ENCODE measurements at places on chromosomes 13 and 19.

GRCh38 chr13:46315491-46316075, 71.5 kb downstream of the RUBCNL start:
- no peak for DNase-seq

DNA sequence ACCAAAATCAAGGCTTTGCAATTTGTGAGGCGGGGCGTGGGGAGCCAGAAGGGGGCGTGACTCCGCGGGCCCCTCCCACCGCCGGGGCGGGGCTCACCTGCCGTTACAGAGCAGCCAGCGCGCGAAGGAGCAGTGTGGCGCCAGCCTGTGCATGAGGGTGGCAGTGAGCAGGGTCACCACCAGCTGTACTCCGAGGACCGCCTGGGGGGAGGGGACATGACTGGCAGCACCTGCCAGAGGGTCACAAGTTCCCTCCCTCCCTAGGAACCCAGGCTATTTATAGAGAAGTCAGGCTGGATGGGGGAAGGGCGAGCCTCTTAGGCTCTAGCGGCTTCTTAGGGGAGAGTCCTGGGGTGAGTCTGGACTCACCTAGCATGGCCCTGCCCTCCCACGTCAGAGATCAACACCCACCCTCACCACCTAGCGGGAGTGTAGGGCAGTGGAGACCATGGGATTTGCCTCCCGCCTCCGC, 3.6 kb downstream of the TMEM161A start:
- DNase-seq: peak; percentile 34

DNA sequence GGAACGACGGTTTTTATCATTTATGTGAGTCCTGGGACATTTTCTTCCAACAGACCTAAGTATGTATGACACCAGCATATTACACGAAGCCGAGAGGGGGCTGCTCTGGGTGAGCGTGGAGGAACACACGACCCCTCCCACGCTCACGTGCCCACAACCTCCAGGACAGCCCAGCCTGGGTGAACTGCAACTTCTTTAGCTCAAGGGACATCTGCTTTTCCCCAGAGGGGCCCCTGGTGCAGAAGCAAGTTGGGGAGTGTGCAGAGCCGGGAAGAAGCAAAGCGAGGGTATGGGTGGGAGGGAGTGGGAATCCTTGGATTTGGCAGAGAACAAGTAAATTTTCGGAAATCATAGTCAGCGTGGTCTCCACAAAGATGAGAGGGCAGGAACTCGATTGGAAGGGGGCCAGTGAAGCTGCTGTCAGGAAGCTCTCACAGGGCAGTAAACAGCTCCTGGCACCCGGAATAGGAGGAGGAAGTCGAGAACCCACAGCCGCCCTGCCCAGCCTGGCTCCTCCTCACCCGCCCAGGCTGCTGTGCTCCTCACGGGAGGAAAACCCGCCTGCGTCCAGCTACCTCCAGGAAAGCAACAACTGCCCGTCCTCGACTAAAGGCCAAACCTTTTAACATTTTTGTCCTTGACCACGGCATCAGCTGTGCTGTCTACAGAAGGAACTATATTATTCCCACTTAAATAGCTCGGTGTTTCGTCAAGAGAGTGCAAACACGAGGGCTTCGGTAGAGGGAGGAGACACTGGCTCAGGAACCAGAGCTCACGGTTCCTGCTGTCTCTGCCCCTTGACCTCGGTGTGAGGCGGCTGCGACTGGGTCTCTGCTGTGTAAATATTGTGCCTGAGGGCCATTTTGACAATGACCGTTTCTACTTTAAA, 17.2 kb upstream of the CFAP97D2 start:
- no peak for DNase-seq

GRCh38 chr19:31444931-31445330, 95.7 kb upstream of the TSHZ3 start:
- DNase-seq: no peak

GRCh38 chr19:32649751-32650150, 25.2 kb downstream of the ANKRD27 start:
- no peak for DNase-seq

- DNase-seq: peak; percentile 81
Measured at GRCh38 chr19:18205200-18205892, 1.5 kb upstream of the RAB3A start.

GRCh38 chr13:95698047-95698749, 21.3 kb downstream of the DNAJC3 start:
- no peak for DNase-seq

GRCh38 chr13:24618011-24618955, 61.9 kb upstream of the ATP12A start:
- no peak for DNase-seq

DNA sequence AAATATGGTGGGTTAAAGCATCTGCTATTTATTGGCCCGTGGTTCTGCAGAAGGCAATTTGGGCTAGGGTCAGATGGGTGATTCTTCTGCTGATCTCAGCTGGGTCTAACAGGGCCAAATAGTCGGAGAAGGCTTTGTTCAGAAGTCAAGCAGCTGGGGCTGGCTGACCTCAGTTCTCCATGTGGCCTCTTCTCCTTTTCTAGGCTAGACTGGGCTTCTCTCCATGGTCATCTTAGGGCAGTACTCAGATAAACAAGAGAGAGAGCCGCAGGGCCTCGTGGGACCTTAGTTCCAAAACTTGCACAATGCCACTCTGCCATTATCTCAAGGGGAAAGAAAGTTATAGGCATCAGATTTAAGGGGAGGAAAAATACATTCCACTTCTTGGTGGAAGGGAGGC, 89.6 kb downstream of the NALCN start:
- DNase-seq: no peak

DNA sequence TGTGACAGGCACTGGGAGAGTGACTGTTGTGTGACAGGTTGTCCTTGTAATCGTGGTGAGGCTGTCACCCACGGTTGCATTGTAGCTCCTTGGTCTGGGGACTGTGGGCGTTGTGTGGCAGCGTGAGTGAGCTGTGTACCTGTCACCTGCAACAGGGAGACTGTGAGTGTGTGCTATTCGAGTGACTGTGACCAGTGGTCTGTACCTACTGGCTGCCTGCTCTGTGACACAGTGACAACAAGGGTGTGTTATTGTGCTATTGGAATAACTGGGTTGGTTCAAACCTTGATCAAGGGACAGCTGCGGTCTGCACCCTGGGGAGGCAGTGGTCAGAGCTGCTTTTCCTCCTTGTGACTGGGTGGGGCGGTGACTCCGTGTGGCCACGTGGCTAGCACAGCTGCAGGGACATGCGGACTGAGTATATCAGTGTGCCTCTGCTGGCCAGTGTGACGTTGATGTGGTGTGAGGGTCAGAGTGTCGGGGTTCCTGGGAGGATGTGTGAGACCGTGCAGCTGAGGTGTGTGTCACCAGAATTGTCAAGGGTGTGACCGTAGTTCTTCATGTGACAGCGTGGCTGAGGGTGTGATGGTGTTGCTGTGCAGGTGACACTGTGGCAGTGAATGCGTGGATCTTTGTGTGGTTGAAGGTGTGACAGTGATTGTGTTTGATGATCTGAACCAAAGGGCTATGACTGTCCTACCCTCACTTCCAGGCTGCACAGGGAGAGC, 10.1 kb upstream of the NFIX start:
- no peak for DNase-seq

DNA sequence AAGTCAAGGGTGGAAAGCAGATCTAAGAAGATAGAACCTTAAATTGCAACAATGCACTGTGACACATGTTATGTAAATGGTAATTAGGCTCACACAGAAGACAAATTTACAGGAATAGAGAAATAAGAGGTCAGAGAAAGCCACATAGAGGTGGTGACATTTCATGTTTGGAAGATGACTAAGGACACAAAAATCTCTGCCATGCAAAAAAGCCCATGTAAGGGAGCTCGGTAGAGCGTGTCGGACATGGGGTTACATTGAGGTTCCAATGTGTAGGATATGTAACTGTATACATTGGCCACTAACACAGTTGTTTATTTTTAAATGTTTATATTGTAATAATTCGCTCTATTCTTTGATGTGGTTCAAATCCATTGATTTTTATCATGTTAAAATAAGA, 33.7 kb downstream of the SUGT1 start:
- DNase-seq: no peak

DNA sequence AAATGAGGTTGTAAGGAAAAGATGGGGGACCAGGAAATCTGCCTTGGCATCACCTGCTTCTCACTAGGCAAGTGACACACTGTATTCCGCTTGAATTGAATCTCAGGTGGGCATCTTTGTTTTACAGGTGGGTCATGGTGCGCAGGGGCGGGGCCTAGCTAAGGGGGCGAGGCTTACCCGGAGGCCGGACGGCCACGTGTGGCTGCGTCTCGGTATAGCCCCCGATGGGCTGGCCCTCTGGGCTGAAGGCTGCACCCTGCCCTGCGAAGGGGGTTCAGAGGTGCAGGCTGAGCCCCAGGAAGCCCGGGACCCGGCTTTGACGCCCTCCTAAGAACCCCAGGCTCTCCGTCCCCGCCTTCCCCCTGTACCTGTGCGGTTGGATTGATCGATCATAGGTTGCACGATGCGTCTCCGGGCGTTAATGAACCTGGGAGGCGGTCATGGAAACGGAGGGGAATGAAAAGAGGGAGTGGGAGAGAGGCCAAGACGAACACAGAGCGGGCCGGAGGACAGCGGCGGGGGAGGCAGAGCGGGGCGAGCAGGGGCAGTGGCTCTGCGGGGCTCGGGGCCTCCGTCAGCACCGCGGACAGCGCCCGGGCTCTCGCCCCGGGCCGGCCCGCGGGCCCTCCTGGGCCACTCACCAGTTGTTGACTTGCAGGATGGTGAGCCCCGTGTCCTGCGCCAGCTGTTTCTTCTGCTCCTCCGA, 12.5 kb downstream of the MEIS3 start:
- DNase-seq: no peak

GRCh38 chr13:66969291-66969690, 260.8 kb downstream of the PCDH9 start:
- DNase-seq: no peak

DNA sequence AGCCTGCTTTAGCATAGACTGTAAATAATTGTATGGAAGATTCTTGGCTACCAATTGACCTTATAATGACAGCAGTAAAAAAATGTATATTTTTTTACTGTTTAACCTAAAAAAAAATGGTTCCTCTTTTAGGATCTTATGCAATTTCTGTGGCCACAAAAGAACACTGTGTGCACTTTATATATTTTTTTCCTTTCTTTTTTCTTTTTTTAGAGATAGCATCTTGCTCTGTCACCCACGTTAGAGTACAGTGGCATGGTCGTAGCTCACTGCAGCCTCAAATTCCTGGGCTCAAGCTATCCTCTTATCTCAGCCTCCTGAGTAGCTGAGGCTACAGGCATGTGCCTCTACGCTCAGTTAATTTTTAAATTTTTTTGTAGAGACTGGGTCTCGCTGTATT, 6.1 kb downstream of the FLT3 start:
- no peak for DNase-seq

DNA sequence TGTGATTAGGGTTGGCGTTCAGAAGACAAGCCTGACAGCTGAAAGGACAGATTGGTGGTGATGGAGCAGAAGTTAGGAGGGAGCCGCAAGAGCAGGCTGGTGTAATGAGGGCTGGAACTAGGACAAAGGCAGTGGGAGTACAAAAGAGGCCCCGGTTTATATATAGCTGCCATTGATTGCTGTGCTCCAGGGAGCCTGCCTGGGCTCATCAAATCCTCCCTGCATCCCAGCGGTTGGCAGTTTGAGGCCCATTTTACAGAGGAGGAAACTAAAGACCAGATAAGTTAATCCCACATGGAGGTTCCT, 123.7 kb downstream of the CACNA1A start:
- no peak for DNase-seq

DNA sequence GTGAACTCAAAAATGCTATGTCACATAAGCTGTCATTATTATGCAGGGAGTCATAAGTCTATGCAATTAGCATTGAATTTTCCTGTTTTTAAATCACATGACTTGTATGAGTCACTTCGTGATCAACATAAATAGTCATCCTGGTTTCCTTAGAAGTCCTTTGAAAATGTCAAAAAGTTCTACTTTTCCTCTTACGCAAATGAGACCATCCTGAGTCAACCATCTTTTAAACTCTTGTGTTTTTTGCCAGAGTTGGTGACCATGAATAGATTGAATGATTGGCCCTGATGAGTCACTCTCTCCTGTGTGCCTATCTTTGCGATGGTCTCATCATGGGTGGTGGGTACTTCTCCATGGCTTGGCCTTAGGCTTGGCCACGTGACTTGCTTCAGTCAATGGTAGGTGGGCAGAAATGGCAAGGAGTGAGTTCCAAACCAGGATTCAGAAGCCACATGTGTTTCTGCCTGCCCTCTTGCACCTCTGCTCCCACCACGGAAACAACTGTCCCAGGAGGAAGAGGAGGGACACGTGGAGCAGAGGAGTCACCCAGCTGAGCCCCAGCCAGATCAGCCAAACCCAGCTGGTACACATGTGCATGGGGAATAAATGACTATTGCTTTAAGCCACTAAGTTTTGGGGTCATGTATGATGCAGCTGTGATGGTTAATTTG, 123.5 kb upstream of the CACNA1A start:
- DNase-seq: no peak

DNA sequence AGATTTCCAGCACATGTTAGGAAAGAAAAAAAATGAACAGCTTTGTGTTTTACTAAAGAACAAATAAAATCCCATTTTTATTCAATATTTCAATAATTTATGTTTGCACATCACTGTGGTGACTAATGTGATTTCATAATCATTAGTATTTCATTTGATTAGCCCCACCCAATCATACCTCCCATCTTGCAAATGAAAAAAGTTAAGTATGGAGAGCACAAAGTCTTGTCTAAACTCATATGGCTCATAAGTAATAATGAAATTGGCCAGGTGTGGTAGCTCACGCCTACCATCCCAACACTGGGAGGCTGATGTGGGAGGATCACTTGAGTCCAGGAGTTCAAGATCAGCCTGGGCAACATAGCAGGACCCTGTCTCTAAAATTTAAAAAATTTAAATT, 3.8 kb downstream of the ZNF490 start:
- no peak for DNase-seq

- DNase-seq: no peak
Measured at GRCh38 chr13:108345016-108345415, 75.5 kb downstream of the TNFSF13B start.

GRCh38 chr13:59277106-59277505, 886.6 kb downstream of the DIAPH3 start:
- DNase-seq: no peak

- DNase-seq: no peak
Measured at GRCh38 chr19:48154003-48154402, 16.1 kb downstream of the LIG1 start.

DNA sequence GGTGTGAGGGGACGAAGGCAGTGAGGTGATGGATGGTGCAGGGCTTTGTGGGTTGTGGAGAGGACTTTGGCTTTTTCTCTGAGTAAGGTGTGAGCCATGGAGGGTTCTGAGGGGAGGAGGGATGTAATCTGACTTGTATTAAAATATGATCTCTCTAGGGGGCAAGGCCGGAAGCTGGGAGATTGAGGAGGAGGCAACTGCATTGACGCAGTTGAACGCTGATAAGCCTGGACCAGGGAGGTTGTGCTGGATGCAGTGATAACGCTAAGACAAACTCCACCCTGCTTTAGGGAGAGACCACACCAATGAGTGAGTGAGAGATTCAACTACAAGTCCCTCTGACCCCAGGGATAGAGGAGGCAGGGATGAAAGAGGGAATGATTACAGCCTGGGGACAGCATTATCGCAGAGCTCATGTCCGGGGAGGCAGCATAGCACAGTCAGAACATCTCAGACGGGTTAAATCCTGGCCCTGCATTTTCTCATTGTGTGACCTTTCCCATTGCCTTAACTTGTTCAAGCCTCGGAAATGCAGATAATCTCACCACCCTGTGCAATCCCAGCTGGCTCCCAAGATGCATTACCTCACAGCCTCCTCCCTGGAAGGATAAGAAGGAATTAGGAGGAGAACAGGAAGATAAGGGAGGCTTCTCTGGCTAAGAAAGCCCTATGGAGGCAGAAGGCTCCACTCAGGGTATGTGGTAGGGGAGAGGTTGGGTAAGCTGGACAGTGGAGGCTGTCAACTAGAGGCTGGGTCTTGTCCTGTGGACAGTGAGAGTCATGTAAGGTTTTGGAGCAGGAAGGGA, 124.2 kb downstream of the CACNA1A start:
- DNase-seq: no peak

Measured in naive thymus-derived CD8-positive, alpha-beta T cell (primary cell).